Natural killer cell treated with Interleukin-12 subunit alpha and Interleukin-12 subunit beta and Interleukin-15 and Interleukin-18, amount 100 ng/mL, for 72 hours (primary cell): ENCODE measurements at places on chromosomes 12 and 14. TPM values are rescaled to one million over a fixed set of nuclear protein-coding genes. Genes with fewer than 3 reads are reported as not detected.

- peak overlapping the region; percentile 73 for H3K4me3 ChIP-seq
- DNase-seq, result no peak
- no peaks in the 10 kb centered on the region for H3K36me3 ChIP-seq
- H3K27me3 ChIP-seq, result no peaks in the 10 kb centered on the region
- peaks cover 6% of the 10 kb centered on the region for H3K4me1 ChIP-seq
These were observed 31.6 kb upstream of the SGPP1 start for GRCh38 chr14:63759456-63759855.

Gene CISTR
- total RNA-seq, result not detected

DNA sequence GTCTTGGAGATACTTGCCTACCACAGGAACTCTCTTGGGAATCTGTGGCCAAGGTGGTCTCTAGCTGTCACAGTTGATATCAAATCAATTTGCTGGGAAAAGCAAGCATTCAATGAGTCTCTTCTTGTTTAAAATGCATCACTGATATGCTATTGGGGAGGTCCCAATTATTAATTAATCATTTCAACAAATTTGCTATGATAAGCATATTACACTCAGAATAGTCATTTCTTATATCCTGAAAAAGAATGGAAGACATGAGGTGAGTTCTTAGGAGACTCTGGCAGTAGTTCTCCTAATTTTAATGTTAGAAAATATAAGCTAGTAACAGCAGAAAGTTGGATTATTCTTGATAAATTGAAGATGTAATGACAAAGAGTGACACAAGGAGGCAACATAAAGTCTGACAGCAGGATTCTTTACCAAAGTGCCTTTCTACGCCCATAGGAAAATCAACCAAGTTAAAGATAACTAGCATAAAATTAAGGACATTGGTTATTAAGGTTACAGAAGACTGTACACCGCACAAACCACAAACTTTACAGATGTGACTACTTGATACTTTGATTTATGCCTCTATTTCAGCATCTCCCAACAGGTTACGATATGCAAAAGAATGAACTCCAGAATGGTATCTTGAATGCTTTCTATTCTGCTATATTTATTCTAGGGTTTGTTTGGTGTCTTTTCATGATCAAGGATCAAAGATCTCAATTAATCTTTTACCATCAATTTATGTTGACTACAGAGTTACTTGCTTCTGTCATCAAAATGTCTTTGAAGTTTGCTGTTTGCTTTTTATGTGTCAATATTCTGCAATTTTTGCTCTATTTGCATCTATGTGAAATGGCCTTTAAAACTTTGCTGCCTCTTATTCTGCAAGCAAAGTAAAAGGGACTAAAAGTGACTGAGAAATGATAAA is 349.6 kb upstream of the CLEC14A start:
- H3K27ac ChIP-seq, result no peak overlapping the region
- DNase-seq, result no peak
- no peaks in the 10 kb centered on the region for H3K4me1 ChIP-seq
- H3K36me3 ChIP-seq, result no peaks in the 10 kb centered on the region
- H3K4me3 ChIP-seq, result no peak overlapping the region

Gene FGD4
- 0.22 TPM for total RNA-seq

- no peak overlapping the region for H3K4me3 ChIP-seq
- no peak overlapping the region for H3K27ac ChIP-seq
- no peaks in the 10 kb centered on the region for H3K36me3 ChIP-seq
These were observed 6.6 kb downstream of the TXNDC16 start for GRCh38 chr14:52545584-52546317.

Gene SLC41A2
- 14.9 TPM for total RNA-seq

- H3K4me1 ChIP-seq, result no peaks in the 10 kb centered on the region
- H3K36me3 ChIP-seq, result no peaks in the 10 kb centered on the region
- no peak overlapping the region for H3K4me3 ChIP-seq
- DNase-seq, result no peak
- no peaks in the 10 kb centered on the region for H3K27me3 ChIP-seq
These were observed 130.8 kb upstream of the TRHDE start for GRCh38 chr12:72141381-72141780.

DNA sequence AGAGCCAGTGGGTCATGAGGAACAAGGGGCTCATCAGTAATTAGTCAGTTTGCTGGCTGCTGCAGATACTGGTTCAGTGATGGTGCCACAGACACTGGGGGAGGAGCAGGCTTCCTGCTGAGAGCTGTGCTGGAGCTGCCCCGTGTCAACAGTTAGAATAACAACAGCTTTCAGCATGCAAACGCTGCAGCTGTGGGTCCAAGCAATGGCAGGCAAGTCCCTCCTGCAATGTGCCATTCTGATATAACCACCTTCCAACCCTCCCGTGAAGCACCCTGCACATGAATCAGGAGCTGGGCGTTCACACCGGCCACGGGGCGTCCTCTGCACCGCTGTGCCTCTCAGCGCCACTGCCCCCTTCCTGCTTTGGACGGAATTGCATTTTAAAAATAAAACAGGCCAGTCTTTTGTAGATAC is 258.4 kb upstream of the SFSWAP start:
- no peak overlapping the region for H3K27ac ChIP-seq
- no peaks in the 10 kb centered on the region for H3K4me1 ChIP-seq
- H3K4me3 ChIP-seq, result no peak overlapping the region
- DNase-seq, result no peak
- H3K36me3 ChIP-seq, result no peaks in the 10 kb centered on the region

DNA sequence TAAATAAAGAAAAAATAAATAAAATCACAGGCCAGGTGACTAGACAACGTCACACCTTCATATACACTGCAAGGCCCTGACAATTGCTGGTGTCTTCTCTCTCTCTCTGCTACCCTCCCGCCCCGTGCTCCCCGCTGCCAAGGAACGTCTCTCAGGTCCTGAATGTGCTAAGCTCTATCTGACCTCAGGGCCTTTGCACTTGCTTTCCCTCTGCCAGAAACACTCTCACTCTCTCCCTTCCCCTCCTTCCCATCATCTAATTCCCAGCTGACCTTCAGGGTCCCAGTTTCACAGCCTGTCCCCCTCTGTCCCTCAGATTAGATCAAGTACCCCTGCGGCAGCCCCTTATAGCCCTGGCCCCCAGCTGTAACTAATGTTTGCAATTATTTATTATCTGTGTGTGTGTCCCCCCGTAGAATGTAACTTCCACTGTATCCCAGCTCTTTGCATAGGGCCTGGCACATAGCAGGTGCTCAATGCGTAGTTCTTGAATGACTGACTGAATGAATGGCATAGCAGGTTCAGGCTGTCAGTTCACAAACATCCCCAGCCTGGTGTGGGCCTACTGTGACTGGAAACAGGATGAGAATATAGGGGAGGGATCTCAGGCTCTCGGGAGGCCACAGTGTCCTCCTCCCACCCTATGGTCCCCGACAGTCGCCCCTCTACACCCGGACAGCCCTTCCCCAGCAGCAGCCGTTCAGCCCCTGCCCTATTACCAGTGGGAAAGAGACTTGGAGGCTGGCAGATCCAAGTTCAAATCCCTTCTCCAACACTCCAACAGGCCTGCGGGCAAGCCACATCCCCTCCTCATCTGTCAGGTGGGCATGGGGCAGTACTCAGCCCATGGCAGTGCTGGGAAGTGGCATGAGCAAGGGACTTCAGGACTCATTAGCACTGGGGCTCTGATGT is 6.6 kb downstream of the BEGAIN start:
- H3K4me3 ChIP-seq, result no peak overlapping the region
- H3K36me3 ChIP-seq, result no peaks in the 10 kb centered on the region
- no peaks in the 10 kb centered on the region for H3K4me1 ChIP-seq
- DNase-seq, result peak; percentile 39
- peaks cover 5% of the 10 kb centered on the region for H3K27me3 ChIP-seq
